ENCODE measurements at places on chromosomes 3 and 15. TPM values are rescaled to one million over a fixed set of nuclear protein-coding genes. Genes with fewer than 3 reads are reported as not detected.

ISL2 gene
- total RNA-seq, result 0.12 TPM

ST3GAL6 gene
- 12.9 TPM for total RNA-seq

CCR8 gene
- total RNA-seq, result not detected

PCSK6 gene
- total RNA-seq, result 1.2 TPM

Measured in uterine smooth muscle cell (primary cell).